ENCODE measurements at places on chromosomes 12 and 14.
A peak's percentile ranks its signal among the peaks of the same experiment; 100 is the strongest.

GRCh38 chr12:52821826-52822660 is 8.1 kb upstream of the KRT4 start:
- no peak for DNase-seq

DNA sequence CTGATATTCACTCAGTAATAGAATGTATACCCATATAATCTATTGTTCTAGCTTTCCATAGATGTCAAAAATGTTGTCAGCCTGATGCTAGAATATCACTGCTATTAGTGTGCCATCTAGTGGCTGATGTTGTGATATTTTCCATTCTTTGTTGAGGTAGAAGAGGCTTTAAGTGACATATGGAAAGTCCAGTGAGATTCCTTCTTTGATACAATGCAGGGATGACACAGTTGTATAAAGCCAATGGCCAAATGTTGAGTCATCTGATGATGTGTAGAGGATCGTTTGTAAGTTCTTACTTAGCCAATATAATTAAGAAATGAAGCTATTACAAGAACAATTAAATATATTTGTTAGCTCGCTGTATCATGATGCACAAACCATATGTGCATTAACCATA is 58.1 kb upstream of the PCED1B start:
- peak; percentile 77 for DNase-seq

GRCh38 chr12:4829161-4829792 is 80.4 kb upstream of the KCNA1 start:
- no peak for DNase-seq

GRCh38 chr14:55381040-55381439 is 30.6 kb downstream of the ATG14 start:
- no peak for DNase-seq

- no peak for DNase-seq
These were observed 83.3 kb downstream of the SCARB1 start for GRCh38 chr12:124780336-124780735.

GRCh38 chr14:69818758-69819191 is 21.7 kb upstream of the SLC10A1 start:
- DNase-seq = no peak

DNA sequence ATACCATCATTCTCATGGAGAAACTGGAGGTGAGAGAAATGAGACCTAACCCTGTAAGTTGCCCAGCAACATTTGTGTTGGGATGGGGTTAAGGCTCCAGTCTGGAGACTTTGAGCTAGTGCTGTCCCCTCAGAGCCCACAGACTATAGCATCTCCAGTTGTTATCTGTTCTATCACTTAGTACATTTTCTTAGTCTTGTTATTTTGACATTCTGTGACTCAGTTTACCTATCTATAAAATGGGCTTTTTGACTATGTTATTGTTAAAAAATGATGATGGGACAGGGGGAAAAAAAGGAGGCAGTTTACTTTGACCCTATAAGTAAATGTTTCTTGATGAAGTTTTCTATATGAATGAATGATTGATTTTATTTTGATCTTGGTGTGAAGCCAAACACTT is 45.8 kb upstream of the PTCSC3 start:
- DNase-seq = no peak

DNA sequence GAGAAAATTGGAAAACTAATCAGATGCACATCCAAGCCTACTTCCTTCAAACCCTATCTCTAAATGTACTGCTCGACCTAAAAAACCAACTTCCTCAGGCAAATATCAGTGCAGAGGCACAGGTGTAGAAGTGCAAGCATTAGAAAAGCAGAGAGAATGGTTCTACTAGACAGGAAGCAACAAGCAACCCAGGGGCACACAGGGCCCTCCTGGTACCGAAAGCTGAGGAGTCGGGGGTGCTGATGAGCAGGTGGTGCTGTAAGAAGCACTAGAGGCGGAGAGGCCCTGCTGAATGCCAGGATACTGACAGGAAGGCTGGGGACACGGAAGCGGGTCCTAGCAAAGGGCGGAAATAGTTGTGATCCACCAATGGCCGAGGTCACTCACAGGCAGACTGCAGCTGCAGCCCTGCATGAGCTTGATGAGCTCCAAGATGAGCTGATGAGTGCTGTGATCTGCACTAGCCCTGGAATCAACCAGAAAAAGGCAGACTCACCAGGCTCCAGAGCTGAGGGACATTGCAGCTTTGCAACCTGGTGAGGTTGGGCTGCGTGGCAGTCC is 85.9 kb downstream of the TTC7B start:
- DNase-seq = no peak

- DNase-seq = no peak
These were observed 42.8 kb downstream of the PRMT8 start for GRCh38 chr12:3533703-3534386.

DNA sequence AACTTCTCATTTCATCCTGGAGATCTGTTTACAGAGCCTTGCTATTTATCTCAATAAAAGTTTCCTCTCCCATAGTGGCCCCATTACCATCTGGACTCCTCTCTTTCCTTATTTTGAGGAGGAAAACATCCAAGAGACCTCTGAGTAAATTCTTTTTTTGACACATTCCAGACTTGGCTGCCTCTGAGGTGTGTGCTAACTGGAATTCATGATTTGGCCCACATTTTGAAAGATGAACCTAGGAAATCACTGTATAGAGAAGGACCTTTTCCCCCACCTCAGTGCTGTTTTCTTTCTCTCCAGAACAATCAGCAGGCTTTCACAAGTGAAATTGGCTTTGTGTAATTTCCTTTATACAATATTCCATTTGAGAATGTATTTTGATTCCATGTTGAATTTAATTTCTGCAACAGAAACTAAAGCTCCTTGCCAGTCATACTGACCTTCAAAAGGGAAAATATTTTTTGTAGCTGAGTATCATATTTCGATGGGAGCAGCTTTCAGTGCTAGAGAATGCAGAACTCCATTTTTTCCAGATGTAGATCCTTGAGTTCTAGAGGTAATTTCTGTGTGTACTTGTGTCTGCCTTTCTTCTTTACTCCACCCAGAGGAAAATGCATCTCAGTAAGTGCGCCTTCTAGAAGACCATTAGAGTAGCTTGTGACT is 244.9 kb upstream of the RGS6 start:
- DNase-seq = no peak

DNA sequence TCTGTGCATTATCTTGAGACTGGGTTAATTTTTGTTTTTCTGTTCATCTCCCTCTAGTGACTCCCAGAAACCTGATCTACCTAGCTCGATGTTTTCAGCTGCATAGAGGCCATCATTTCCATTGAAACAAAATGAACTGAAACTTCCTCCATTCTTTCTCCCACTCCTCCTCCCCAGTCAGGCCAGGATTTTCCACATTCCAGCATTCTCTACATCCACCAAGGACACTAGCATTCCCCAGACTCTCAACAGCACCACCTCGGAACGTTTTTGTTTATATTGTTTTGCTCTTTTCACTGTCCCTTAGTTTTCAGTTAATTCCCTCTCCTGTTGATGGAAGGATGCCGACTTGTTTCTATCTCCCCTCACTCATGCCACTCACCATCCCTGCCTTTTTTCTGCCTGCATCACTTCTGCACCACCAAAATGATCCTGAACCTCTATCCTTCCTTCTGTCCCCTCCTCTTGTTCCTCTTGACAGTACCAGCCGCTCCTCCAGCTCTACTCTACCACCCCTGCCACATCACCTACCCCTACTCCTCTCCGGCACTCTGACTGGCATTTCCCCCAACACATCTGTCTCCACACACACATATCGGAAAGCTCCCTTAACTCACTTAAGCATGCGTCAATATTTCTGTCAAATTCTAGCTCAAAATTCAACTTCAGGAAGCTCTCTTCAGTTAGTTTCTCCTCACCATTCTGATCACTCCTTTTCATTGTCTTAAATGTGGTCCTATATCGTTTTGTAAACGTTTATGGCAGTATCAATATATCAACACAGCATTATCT is 13.2 kb downstream of the OR6S1 start:
- DNase-seq = no peak

DNA sequence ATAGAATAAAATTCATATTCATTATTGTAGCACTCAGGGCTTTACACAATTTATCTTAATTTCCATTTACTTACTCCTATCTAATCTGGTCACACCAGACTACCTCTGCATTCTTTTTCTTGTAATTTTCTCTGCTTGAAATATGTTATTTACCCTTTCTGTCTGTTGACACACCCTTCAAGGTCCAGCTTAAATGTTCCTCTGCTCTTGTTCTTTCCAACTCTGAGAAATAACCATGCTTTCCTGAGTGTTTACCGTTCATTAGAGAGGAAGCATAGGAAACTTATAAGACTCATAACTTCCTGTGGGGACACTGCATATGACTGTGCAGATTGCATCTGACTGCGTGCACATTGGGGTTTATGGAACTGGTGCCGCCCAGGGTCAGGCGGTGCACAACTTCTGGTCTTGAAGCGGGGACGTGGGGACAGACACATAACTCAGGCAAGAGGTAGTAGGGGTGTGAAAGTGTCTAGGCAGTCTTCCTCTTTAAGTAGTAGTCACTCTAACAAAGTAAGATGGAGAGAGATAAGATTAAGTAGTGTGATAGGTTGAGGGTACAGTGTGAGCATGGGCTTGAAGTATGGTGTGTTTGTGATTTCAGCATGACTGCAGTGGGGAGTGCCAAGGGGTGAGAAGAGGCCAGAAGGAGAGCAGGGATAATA is 42.6 kb upstream of the FOXJ2 start:
- DNase-seq = no peak

DNA sequence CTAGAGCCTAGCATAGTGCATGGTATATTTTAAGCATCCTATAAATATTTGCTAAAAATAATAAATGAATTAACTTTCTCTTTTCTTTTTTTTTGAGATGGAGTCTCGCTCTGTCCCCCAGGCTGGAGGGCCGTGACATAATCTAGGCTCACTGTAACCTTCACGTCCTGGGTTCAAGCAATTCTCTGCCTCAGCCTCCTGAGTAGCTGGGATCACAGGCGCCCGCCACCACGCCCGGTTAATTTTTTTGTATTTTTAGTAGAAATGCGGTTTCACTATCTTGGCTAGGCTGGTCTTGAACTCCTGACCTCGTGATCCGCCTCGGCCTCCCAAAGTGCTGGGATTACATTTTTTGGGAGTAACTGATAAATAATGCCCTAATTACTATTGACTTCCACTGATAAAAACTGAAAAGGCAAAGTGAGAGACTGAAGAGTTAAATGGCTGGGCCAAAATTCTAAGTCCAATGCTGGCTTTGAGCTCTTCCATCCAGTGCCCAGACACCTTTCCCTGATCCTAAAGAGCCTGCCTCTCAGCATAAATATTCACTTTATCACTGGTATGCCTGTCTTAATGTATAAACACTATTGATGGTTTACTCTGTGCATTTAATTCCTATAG is 213.0 kb upstream of the KRR1 start:
- no peak for DNase-seq

GRCh38 chr12:5012337-5012736 is 31.3 kb upstream of the KCNA5 start:
- no peak for DNase-seq

- DNase-seq = no peak
These were observed 12.5 kb upstream of the GLIPR1L2 start for GRCh38 chr12:75378354-75378753.

DNA sequence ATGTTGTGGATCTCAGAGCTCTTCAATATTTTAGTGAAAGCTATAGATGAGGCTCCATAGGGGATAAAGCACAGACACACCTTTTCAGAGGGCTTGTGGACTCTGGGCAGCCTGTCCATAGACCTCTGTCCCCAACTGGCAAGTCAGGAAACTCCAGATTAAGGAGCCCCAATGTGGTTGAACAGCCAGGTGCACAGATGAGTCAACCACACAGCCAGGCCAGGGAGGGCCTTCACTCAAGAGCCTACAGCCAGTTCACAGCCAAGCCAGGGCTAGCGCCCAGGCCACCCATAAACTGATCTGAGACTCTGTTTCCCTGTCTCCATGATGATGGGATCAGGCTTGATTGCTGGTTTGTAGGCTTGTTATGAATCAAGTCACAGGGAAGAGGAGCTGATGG is 1.0 kb upstream of the BDKRB2 start:
- no peak for DNase-seq

GRCh38 chr12:55982319-55982936 is 8.6 kb downstream of the RAB5B start:
- no peak for DNase-seq
